ENCODE measurements at places on chromosomes 6 and 20. TPM values are rescaled to one million over a fixed set of nuclear protein-coding genes. Genes with fewer than 3 reads are reported as not detected.

TTK gene
- total RNA-seq: 139 TPM

SNX3 gene
- 67.8 TPM for total RNA-seq

NR2E1 gene
- 0.25 TPM for total RNA-seq

AARS2 gene
- total RNA-seq: 29.3 TPM

SLC35F1 gene
- total RNA-seq: 17.7 TPM

RHAG gene
- total RNA-seq: not detected

TFB1M gene
- total RNA-seq: 24.6 TPM

POU5F1 gene
- total RNA-seq: 17.2 TPM

CGAS gene
- total RNA-seq: 0.90 TPM

THBD gene
- 0.06 TPM for total RNA-seq

ANKRD66 gene
- not detected for total RNA-seq

GRCh38 chr6:139855671-139856311, 481.3 kb upstream of the CITED2 start:
- DNase-seq: peak; percentile 4

- DNase-seq: peak; percentile 63
These were observed 23.8 kb upstream of the FAM50B start for GRCh38 chr6:3825331-3825831.

GRCh38 chr20:40326784-40327183, 362.3 kb downstream of the MAFB start:
- DNase-seq: no peak

DNA sequence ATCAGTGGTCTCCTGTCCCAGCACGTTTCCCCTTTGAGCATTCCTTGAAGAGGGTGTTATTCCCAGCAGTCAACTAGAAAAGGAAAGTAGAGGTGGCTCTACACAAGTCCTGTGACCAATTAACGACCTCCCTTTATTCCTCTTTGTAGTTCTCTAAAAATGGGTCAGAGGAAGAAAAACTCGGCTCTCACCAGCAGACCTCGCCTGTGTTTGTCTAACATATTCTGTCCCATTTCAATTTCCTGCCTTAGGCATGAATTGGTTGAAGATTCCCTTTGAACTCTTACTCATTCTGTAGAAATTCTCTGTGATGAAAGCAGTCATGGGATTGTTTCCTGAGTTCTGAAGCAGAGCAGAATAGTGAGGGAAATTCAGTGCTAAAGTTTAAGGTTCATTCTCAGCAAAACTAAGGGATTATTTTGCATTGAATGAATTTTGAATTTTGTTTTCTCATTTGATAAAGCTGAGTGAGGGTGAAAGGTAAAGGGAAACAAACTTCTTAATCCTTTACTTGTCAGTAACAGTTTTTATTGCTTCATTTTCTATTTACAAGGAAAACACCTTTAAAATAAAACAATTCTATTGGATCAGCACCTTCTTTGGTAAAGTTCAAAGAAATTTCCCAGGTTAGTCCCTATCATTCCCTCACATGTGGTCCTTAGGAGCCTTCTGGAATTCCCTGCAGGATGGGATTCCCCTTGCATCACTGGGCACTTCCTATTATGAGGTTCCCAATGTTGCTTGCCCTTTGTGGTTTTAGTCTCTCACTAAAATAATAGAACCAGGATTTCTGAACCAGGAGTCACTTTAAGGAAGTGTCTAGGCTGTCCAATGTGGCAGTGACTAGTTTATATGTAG, 105.8 kb downstream of the SLX4IP start:
- no peak for DNase-seq

DNA sequence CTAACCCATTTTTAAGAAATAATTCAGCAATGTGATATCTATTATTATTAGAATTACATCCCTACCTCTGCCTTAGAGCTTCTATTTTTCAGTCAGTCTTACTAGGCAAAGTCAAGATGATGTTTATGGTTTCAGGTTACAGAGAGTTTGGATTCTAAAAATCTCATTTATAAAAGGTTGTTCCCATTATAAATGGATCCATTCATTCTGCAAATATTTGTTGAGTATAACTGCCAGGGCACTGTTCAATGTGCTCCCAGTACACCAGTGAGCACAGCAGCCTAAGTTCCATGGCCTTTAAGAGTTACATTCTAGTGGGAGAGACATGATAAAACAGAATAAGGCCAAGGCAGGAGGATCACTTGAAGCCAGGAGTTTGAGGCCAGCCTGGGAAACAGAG, 75.9 kb upstream of the EYA4 start:
- no peak for DNase-seq

- DNase-seq: no peak
These were observed 12.1 kb upstream of the HINT3 start for GRCh38 chr6:125944434-125944816.

DNA sequence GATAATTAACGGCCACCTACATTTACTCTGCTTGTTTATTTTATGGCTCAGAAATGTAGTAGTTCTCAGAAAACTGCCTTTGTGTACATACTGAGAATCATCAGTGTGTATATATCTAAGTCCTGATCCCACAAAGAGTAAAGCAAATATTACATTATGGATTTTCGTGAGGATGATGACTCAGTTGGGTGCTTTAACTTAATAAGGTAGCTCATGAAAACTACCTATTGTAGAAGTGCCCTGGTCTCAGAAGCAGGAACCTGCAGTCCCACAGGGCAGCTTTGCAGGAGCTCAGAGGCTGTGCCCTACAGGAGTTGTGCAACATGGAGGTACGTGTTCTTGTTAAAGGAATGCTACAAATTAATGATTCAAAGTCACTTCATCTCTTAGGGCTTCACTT, 108.2 kb downstream of the PLG start:
- no peak for DNase-seq

DNA sequence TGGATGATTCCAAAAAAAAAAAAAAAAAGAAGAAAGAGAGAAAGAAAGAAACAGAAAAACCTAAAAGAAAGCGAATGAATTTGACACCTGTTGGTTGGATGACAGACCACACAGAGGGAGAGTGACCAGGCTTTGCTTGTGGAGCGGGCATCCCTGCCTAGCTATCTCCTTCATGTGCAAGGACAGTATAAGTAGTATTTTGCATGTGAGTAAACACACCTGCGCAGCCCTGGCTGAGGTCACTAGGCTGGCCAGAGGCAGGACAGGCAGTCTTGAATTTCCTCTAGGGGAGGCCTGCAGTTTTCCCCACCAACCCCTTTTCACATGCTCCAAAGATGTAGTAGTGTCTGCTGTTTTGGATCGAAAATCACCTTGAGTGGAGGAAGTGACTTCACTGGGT, 126.4 kb downstream of the CCDC170 start:
- no peak for DNase-seq

DNA sequence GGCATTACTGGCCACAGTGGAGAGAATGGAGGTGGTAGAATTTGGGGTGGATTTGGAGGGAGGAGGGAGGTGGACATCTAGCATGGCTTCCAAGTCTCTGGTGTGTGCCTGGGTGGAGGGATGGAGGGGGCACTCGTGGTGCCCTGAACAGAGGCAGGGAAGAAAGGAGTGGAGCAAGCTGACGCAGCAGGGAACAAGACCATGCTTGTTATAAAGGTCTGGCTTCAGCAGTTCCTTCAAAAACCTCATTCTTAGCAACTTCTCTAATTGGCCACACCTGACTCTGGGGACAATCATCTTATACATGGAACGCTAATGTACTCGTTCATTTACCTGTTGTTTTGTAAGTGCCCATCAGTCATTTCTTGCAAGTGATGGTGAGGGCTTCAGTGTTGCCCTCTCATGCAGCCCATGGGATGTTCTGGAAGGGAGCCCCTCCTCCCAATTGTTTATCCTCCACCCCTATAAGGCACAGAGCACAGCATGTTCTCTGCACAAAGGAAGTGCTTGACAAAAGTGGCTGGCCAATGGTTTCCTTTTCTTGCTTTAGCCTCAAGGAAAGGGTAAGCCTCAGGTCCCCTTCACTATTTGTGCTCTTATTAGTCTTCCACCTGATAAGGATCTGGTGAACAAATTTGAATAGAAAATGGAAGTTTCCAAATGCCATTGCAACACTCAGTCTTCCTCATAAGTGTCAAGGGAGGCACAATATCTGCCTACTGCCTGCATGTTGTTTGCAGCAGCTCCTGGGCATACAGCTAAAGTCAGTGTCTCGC, 39.3 kb downstream of the GFOD1 start:
- no peak for DNase-seq

- DNase-seq: no peak
These were observed 39.3 kb downstream of the DTNBP1 start for GRCh38 chr6:15623276-15624116.

DNA sequence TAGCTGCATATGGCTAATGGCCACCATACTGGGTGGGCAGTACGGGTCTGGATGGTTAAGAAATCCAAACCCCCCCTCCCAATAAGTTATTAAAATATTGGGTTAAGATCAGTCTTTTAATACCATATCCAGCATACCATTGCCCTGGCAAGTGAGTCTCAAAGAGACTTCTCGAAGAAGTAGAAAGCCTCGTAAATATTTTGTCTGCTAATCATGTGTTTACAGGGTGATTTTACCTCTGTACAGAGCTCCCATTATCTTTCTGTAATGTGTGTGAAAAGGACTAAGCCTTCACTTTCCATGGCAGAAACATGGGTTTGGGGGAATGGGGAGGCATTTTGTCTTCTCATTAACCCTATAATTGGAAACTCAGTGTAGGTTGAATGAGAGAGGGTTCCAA, 174.7 kb upstream of the LAMP5 start:
- DNase-seq: no peak

DNA sequence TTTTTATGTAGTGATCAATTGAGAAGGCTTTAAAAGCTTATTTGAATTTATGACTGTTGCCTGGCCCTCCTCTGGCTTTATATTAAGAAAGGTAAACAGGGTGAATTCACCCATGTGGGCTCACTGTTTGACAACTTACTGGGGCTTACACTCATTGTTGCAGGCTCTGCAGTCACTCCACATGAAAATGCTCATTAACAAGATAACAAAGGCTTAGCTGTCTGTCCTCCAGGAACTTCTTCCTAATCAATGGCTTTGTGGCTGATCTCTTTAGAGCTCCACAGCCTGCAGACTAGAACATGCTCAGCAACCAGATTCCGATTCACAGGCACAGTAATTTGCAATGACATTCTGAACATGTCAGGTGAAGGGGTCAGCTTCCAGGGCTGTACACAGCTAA, 323.2 kb upstream of the MAN1A1 start:
- peak; percentile 81 for DNase-seq

DNA sequence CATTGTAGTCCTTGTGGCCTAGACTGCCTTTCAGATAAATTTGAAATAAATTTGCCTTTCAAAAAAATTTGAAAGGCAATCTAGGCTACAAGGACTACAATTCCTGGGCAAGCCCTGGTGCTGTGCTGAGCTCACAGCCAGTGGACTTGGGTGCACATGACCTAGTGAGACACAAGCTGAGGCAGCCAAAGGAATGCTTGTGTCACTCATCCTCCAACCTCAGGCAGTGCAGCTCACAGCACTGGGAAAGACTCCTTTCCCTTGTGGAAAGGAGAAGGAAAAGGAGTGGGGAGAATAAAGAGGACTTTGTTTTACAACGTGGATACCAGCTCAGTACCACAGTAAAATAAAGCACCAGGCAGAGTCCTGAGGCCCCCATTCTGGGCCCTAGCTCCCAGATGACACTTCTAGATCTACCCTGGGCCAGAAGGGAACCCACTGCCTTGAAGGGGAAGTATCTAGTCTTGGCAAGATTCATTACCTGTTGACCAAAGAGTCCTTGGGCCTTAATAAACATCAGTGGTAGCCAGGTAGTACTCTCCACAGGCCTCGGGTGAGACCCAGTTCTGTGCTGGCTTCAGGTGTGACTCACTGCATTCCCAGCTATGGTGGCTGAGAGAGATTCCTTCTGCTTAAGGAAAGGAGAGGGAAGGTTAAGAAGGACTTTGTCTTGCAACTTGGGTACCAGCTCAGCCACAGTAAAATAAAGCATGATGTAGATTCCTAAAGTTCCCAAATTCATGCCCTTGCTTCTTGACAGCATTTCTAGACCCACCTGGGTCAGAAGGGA, 659.7 kb upstream of the FLRT3 start:
- no peak for DNase-seq

GRCh38 chr20:13613917-13614316, 24.8 kb downstream of the TASP1 start:
- DNase-seq: no peak

- no peak for DNase-seq
These were observed 7.7 kb downstream of the MPC1 start for GRCh38 chr6:166375013-166375412.

- no peak for DNase-seq
These were observed 28.3 kb downstream of the SLC2A4RG start for GRCh38 chr20:63767886-63768285.
